Mucosa of gallbladder (tissue), 1 donor: ENCODE measurements at places on chromosomes 7 and 10. TPM values are rescaled to one million over a fixed set of nuclear protein-coding genes. Genes with fewer than 3 reads are reported as not detected.

- no peak for DNase-seq
Measured at GRCh38 chr10:103541616-103542015, 48.1 kb downstream of the NEURL1 start.

DNA sequence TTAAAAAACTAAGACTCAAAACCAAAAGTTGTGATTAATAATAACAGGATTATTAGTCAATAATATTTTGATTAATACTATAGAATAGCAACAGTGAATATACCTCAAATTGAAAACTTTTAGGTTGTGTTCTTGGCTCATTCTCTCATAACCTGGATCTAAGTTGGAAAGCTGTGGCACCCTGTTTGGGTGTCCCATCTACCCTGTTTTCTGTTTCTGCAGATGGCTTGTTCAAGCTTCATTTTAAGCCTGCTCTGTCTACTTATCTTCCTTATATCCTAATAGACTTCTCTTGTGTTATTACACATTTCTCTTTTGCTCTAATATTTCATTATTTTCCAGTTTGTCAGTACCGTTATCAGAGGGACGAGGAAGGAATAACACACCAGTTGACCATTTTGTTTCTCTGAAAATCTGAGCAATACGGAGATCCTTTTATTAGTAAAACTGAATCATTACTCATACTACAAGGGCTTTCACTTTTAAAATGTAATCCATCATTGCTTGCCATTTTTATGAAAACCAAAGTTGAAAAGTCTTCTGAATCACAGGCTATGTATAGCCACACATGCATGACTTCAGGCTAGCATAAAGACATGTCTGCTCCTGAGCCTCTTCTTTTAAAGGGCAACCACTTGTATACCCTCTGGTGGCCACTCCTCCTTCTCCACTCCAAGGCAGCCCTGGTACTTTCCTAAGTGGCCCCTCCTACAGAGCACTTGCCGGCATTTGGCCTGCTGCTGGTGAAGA lies 22.3 kb downstream of the COX15 start:
- DNase-seq: no peak

GRCh38 chr10:69107176-69107490 lies 16.8 kb upstream of the VPS26A start:
- no peak for DNase-seq

- no peak for DNase-seq
Measured at GRCh38 chr7:195010-195829, 2.8 kb downstream of the FAM20C start.

CYP2E1 gene
- 4.7 TPM for total RNA-seq

ZCCHC24 gene
- total RNA-seq: 36.7 TPM
